ENCODE measurements at places on chromosomes 2 and 18. TPM values are rescaled to one million over a fixed set of nuclear protein-coding genes. Genes with fewer than 3 reads are reported as not detected.

The EIF2B4 gene
- 32.6 TPM for total RNA-seq

The SCYGR7 gene
- not detected for total RNA-seq

The VWC2L gene
- not detected for total RNA-seq

The LTBP1 gene
- 9.5 TPM for total RNA-seq

The SPEG gene
- 0.80 TPM for total RNA-seq

The DOK6 gene
- not detected for total RNA-seq

The LGALSL gene
- total RNA-seq: 4.7 TPM

The ZNF519 gene
- total RNA-seq: 11.1 TPM

The KYNU gene
- 0.43 TPM for total RNA-seq

The PGAP1 gene
- total RNA-seq: 26.9 TPM

The TTN gene
- total RNA-seq: 3.2 TPM

The MARCO gene
- total RNA-seq: not detected

The ERMN gene
- total RNA-seq: not detected

The SP140 gene
- total RNA-seq: not detected

The TMEM37 gene
- 2.4 TPM for total RNA-seq

The REG3A gene
- total RNA-seq: not detected

The GNLY gene
- not detected for total RNA-seq

The CCT4 gene
- 274 TPM for total RNA-seq

The MAP3K19 gene
- total RNA-seq: not detected

The FAM161A gene
- 4.1 TPM for total RNA-seq

The ANKRD30B gene
- not detected for total RNA-seq

The CABLES1 gene
- total RNA-seq: 19.0 TPM

The FLACC1 gene
- total RNA-seq: 2.3 TPM

The CDK15 gene
- not detected for total RNA-seq

The CTAGE1 gene
- not detected for total RNA-seq

The PCBP1 gene
- 74.9 TPM for total RNA-seq

The DTNB gene
- total RNA-seq: 10.5 TPM

The KCNG3 gene
- under 0.01 TPM for total RNA-seq

The KLHL30 gene
- total RNA-seq: not detected

The TBR1 gene
- under 0.01 TPM for total RNA-seq

The C2orf66 gene
- total RNA-seq: 0.40 TPM

The SPAG16 gene
- 21.4 TPM for total RNA-seq

The PCARE gene
- total RNA-seq: not detected

The C2orf72 gene
- total RNA-seq: under 0.01 TPM

The GAL3ST2 gene
- total RNA-seq: not detected

The PLCD4 gene
- 0.79 TPM for total RNA-seq

The IER3IP1 gene
- 25.9 TPM for total RNA-seq

The UGT1A4 gene
- not detected for total RNA-seq

The CRYGC gene
- total RNA-seq: not detected

The ALPI gene
- not detected for total RNA-seq

The CD28 gene
- total RNA-seq: under 0.01 TPM

The RIT2 gene
- total RNA-seq: not detected

The GALNT5 gene
- not detected for total RNA-seq

The UNC50 gene
- 40.1 TPM for total RNA-seq

The RGPD3 gene
- 0.53 TPM for total RNA-seq

The NAT8 gene
- total RNA-seq: not detected

The AGXT gene
- total RNA-seq: not detected

The VSNL1 gene
- total RNA-seq: not detected

The PTPN4 gene
- 41.1 TPM for total RNA-seq

The HOXD1 gene
- total RNA-seq: not detected

The LRP2 gene
- under 0.01 TPM for total RNA-seq

The MOGAT1 gene
- total RNA-seq: not detected

The EPB41L3 gene
- total RNA-seq: 129 TPM
